ENCODE measurements at places on chromosomes 16 and 17.

- no peak for DNase-seq
Measured at GRCh38 chr17:45273551-45273957, 11.7 kb upstream of the SPATA32 start.

DNA sequence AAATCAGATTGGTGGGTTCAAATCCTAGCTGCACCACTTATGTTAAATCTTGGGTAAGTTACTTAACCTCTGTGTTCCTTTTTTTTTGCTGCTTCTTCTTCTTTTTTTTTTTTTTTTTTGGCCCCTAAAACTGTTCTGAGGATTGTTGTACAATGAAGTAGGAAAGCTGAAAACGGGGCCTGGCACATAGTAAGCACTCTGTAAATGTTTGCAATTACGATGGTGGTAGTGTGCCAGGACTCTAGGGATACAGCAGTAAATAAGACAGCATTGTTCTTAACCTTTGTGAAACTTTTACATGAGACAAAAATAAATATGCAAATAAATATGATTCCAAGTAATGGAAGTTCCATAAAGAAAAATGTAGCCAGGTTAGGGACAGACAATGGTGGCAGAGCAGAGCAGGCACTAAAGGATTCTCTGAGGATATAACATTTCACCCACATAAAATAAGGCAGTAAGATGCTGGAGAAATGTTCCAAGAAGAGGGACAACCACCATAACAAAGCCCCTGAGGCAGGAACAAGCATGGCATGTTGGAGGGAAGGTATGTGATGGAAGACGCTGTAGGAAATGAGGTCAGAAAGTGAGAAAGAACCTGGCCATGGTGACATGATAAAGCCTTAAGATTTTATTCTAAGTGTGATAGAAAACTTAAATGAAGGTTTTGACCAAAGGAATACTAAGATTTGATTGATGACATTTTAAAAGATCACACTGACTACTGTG is 127.3 kb downstream of the NLK start:
- DNase-seq, result no peak

DNA sequence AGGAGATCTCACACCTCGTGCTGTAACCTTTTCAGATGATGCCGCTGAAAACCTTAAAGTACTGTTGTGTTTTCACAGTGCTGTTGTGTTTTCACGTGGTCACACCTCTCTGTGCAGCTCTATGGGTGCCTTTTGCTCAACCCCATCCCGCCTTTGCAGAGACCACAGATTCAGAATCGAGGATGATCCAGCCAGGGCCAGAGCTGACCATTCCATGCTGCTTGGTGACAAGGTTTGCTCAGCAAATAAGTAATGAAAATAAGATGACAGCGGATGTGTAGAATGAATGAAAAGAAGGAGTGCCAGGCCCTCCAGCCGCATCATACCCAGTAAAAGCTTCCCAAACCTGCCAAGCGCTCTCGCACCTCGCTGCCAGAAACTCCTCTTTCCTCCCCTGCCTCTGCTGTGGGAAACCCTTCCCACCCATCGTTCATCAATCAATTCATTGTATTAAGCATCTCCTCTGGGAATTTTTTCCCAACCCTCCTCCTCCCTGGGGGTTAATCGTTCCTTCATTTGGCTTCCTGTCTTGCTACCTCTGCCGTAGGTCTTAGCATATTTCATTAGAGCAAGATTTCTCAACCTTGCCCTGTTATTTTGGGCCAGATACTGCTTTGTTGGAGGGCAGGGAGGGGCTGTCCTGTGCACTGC is 93.4 kb upstream of the CRHR1 start:
- DNase-seq, result no peak

DNA sequence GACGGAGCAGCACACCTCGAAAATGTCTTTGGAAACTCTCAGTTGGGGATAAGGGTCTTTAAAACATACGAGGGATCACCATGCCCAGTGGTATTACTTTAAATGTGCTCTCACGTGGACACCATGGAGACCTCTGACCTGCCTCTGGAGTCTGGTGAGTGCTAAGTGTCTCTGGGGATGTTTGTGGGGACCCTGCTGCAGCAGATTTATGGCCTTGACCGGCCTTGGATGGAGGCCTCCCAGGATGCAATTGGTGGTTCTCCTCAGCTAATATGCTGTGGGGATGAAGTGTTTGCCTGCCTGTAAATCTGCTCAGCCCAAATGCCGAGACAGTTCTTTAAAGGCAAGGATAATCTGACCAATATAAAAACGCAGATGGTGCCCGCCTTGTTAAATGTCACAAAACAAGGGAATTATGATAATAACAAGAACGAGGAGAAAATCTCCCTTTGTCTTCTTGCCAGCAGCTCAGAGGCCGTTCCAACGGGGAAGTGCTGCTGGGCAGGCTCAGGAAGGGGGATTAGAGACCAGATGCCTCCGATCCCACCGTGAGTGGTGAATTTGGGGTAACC is 154.4 kb downstream of the ABCC12 start:
- no peak for DNase-seq

GRCh38 chr17:39208136-39208535 is 8.1 kb downstream of the RPL19 start:
- no peak for DNase-seq

DNA sequence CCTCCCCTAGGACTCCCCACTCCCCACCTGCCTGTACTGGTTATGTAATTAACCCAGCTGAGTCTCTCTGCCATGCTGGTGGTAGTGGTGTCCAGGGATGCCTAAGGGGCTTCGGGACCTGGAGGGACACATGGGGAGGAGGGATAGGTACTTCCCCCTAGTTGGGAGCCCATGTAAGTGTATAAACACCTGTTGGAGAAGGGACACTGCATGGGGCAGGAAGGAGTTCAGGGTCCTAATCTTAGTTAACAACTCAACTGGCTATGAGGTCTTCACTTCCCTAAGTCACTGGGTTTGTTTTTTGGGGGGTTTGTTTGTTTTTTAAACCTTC is 1.3 kb downstream of the RASL10B start:
- DNase-seq, result no peak

DNA sequence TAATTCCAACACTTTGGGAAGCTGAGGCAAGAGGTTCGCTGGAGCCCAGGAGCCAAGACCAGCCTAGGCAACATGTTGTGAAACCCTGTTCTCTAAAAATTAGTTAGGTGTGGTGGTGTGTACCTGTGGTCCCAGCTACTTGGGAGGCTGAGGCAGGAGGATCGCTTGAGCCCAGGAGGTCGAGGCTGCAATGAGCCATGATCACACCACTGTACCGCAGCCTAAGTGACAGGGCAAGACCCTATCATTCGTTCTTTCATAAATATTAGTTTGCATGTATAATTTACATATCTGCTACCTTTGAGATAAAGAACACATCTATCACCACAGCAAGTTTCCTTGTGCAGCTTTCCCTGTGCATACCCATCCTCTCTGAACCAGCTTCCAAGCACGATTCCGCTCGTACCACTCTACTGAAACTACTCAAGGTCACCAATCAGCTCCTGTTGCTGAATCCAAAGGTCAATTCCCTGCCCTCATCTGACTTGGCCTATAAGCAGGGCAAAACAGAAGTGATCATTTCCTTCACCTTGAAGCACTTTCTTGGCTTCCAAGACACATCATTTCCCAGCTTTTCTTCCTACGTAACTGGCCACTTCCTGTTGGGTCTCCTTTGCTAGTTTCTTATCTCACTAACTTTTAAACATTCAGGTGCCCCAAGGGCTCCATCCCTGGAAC is 49.1 kb downstream of the GRB2 start:
- no peak for DNase-seq

DNA sequence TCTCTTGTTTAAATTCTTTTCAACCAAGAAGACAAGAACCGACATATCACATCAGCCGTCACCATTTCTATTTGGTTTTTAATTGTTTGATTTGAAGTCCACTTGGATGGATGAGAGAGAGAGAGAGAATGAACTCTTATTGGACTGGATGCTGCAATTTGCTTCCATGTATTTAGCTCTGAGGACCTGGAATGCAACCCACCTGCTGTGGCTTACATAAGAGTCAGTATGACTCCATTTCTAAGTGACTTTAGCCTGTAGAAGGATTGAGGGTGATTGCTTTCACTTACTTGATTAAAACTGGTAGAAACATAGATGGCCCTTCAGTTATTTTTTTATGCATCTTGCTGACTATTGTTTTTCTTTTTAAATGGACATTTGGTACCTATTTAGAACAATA is 296.1 kb downstream of the CNTNAP4 start:
- DNase-seq, result no peak

DNA sequence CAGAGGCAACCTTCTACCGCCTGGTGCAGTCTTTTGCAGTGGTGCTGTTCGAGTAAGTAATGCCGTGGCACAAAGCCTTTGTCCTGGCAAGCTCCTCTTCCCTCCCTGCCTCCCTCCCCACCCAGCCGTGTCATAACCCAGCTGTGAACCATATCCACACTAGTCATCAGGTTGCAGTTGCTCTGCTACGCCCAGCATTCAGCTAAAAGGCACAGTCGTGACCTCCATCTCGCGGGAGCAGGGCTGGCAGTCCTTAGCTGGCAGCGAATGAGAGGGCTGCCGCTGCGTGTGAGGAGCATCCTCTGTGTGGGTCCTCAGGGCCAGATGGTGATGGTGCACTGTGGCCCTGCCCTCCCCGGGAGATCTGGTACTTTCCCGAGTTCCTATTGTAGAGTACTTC is 39.3 kb downstream of the CIBAR2 start:
- DNase-seq, result peak; percentile 44

DNA sequence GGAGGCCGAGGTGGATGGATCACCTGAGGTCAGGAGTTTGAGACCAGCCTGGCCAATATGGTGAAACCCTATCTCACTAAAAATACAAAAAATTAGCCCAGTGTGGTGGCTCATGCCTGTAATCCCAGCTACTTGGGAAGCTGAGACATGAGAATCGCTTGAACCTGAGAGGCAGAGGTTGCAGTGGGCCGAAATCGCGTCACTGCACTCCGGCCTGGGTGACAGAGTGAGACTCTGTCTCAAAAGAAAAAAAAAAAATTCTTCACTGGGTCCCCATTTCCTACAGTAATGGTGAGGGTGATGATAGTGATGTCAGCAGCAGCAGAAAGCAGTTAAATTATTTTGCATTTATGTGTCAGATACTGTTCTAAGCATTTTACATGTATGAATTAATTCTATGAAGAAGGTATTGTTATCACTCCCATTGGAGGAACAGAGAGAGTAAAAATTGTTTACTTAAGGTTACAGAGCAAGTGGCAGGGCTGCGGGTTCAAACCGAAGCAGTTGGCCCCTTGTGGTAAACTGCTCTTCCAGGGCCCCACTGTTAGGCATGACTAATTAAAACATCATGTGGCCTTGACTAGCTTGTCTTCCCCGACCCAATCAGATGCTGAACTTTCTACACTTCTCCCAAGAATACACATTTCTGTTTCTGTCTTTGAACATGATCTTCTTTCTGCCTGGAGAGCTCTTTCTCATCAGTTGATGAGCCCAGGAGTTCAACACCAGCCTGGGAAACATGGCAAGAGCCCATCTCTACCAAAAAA is 45.8 kb downstream of the STAT3 start:
- DNase-seq, result peak; percentile 40
